OCI-LY7 (cell line): ENCODE measurements at places on chromosomes 11 and 22.

GRCh38 chr11:67572747-67573419, 10.7 kb upstream of the GSTP1 start:
- peak; percentile 67 for DNase-seq

DNA sequence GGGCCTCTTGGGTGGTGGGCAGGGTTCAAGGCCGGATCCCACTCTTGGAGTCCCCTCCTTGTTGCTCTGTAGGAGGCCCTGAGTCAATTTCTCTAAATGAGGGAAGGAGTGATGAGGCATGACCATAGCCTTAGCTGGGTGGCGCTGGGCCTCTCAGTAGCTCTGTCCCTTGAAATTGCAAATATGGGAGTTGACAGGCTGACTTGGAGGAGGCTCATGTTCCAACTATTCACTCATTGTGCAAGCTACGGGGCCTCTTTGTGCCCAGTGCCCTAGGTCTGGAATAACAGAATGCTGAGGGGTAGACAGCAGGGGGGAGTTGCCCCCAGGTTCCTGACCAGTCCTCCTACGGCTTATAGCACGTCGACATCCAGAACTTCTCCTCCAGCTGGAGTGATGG, 8.0 kb downstream of the SELENOM start:
- DNase-seq = no peak

- no peak for DNase-seq
Observed at GRCh38 chr11:111978028-111978771, 41.1 kb downstream of the DIXDC1 start.

- DNase-seq = no peak
Observed at GRCh38 chr22:27456696-27457503, 344.7 kb downstream of the MN1 start.

DNA sequence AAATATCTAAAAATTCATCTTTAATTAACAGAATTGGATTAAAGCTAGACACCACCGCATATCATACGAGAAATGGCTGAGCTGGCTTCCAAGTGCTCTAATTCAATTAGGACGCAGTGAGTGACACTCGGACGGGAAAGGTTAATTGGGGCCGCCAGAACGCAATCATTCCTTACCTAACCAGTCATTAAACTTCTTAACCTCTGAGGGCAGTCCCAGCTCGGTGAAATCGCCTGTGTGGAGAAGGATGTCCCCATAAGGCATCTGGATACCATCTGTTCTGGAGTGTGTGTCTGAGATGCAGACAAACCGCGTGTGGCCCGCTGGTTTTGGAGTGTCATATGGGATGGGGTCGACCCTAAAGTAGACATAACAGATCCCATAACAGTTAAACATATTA, 50.3 kb downstream of the MPPED2 start:
- DNase-seq = no peak
